ENCODE measurements at places on chromosomes 7 and 10.

GRCh38 chr7:30804078-30804661 is 33.0 kb downstream of the MINDY4 start:
- no peak for DNase-seq

DNA sequence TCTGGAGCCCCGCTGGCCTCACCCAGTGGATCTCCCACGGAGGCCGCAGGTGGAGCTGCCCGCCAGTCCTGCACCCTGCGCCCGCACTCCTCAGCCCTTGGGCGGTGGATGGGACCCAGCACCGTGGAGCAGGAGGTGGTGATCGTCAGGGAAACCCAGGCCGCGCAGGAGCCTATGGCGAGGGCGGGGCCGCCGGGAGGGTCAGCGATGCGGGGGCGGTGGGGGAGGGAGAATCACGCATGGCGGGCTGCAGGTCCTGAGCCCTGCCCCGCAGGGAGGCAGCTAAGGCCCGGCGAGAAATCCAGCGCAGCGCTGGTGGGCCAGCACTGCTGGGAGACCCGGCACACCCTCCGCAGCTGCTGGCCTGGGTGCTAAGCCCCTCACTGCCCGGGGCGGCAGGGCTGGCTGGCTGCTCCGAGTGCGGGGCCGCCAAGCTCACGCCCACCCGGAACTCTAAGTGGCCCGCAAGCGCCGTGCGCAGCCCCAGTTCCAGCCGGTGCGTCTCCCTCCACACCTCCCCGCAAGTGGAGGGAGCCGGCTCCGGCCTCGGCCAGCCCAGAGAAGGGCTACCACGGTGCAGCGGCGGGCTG is 524.8 kb upstream of the TPK1 start:
- DNase-seq, result no peak

GRCh38 chr10:11162828-11163599 is 145.3 kb downstream of the CELF2 start:
- DNase-seq, result peak; percentile 60

DNA sequence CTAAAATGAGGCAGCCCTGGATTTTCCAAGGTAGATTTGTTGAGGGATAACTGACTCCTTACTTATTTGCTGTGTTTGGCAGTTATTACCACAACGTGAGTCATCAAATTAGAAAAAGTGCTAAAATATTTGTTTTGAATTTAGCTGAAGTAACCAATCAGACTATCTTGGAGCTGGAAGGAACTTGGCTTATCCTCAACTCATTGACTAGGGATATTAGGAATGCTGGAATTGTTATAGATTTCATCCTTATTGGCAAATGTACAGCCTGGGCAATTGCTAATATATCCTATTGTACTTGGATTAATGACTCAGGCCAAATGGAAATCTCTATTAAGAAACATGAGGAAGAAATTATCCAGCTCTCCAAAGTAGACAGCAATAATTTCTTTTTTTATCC is 1189.0 kb upstream of the LRRN3 start:
- DNase-seq, result no peak

GRCh38 chr7:7834761-7835160 is 116.4 kb upstream of the RPA3 start:
- no peak for DNase-seq

All from activated CD4-positive, CD25-positive, alpha-beta regulatory T cell treated with anti-CD3 and anti-CD28 coated beads, Interleukin-2, amount 50 U/mL, for 16 hours (primary cell).